Breast epithelium (tissue), 4 donors: ENCODE measurements at places on chromosomes 3 and 15. TPM values are rescaled to one million over a fixed set of nuclear protein-coding genes. Genes with fewer than 3 reads are reported as not detected.

The KBTBD8 gene
- 0.96 TPM for total RNA-seq

The NUP210 gene
- 15.2 TPM for total RNA-seq

The SNTN gene
- not detected for total RNA-seq

The TPRG1 gene
- total RNA-seq, result 29.2 TPM

The EXD1 gene
- not detected for total RNA-seq

DNA sequence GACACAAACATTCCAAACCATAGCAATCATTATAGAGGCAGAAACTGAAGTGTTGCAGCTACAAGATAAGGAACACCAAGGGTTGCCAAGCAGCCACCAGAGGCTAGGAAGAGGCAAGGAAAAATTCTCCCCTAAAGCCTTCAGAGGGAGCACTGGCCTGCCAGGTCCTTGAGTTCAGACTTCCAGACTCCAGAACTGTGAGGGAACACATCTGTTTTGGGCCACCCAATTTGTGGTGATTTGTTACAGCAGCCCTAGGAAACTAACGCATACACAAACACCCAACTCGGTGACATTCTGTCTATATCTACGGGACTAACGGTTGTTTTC lies 54.6 kb downstream of the MB21D2 start:
- DNase-seq, result no peak

- no peak for DNase-seq
Observed at GRCh38 chr3:156448300-156448699, 106.6 kb downstream of the SSR3 start.

DNA sequence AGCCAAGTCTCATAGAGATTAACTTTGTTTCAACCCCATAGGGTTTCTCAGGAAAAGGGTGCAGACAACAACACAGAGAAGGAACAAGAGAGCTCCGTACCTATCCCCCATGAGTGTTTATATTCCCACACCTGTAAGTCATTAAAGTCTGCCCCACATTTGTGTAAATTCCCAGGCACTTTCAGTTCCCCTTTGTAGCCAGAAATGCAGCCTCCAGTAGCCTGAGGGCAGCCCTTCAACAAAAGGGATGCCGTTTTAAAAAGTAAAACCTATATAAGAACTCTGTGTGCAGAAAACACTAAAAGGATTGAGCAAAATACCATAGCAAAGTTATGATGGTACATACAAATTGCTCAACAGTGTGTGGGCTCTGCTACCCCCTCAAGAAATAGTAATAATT lies 59.7 kb upstream of the TMEM108 start:
- DNase-seq, result no peak
